Mesendoderm (in vitro differentiated cells): ENCODE measurements at places on chromosomes 11 and 22.

DNA sequence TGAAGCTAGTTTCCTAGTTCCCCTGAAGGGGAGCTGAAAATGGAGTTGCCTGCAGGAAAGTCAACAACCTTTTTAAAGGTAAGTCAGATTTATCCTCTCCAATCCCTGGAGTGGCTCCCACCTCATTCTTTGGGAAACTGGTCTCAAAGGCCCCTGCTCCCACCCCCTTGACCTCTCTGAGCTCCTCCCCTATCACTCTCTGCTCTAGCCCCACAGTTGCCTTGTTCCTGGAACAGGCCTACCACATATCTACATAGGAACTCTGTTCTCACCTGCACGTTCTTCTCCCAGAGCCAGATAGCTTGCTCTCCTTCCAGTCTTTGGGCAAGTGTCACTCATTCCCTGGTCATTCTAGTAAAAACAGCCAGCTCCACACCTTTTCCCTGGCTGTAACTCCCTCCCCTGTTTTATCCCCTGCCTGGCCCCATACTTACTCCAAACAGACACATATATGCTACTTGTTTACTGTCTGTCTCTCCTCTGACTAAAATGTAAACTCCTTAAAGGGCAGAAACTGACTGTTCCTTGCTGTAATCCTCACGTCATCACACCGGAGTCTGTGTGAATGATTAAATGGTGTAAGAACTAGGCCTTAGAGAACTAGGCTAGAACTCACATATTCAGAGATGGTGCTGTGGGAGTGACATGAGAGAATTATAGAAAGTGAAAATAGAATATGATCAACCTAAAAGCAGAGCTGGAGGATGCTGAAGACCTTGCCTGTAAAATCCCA is 53.3 kb downstream of the TCF20 start:
- DNase-seq = no peak

DNA sequence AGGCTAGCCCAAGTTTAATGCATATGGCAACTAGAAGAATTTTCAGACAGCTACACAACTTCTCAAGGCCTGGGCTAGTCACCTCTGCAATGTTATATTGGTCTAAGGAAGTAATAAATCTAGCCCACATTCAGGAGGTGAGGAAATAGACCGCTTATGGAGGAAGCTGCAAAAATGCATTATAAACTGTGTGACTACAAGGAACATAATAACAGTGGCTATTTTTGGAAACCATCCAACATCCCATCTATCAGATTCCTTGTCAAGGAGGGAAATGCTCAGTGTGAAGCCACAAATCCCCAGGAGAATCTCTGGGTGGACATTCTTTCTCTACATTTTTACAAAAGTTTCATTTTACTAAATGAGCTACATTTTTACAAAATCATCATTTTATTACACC is 76.1 kb downstream of the BBOX1 start:
- DNase-seq = no peak

GRCh38 chr11:113444502-113445123 is 30.6 kb downstream of the DRD2 start:
- no peak for DNase-seq

GRCh38 chr22:39457198-39457555 is 365 bp downstream of the MGAT3 start:
- DNase-seq = no peak

DNA sequence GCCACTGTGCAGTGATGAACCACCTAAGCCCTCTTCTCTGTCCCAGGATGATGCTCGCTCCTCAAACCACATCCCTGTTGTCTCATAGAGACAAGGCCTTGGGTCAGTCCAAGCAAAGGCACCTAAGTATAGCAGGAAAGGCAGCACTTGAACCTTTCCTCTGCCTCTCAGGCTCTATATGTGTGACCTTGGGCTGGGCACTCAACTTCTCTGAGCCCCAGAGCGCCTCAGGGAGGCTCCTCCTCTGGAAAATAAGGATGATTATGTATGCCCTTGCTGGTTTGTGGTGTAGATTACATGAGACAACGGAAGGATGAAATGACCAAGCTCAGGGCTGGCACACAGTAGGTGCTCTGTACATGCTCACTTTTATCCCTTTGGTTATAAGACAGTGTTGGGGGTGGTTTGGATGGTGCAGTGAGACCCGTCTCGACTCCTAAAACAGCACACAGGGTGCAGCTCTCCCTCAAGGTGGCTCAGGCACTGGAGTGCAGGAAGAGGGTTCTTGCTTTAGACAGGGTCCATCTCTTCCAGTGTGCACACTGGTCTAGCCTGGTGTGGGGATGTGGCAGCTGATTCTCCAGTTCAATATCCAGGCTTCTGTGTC is 40.2 kb upstream of the ACCSL start:
- no peak for DNase-seq

- DNase-seq = no peak
These were observed 141.0 kb downstream of the MSANTD4 start for GRCh38 chr11:105881027-105881426.

- DNase-seq = no peak
These were observed 2.1 kb downstream of the TMPRSS4 start for GRCh38 chr11:118078911-118079411.

- DNase-seq = peak; percentile 5
These were observed 187.6 kb upstream of the ANO3 start for GRCh38 chr11:26144291-26144690.

DNA sequence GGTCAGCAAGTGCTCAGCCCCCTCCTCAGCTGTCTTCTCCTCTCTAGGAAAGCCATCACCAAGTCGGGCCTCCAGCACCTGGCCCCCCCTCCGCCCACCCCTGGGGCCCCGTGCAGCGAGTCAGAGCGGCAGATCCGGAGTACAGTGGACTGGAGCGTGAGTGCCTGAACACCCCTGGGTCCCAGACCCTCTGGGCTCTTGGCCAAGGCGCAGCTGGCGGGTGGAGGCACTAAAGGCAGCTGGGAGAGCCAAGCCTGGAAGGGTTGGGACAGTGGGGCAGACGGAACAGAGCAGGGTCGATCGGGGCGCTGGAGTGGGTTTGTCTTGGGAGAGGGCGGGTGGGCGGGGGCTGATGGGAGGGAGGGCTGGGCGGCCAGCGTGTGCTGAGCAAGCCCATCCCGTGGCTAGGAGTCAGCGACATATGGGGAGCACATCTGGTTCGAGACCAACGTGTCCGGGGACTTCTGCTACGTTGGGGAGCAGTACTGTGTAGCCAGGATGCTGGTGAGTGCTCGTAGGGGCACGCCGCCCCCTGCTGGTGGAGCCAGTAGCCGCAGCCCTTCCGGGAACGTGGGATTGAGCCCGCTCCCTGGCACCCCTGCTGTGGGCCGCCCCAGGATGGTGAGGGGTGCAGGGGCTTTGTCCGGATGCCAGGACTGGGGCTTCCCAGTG is 14.1 kb upstream of the MDK start:
- no peak for DNase-seq

DNA sequence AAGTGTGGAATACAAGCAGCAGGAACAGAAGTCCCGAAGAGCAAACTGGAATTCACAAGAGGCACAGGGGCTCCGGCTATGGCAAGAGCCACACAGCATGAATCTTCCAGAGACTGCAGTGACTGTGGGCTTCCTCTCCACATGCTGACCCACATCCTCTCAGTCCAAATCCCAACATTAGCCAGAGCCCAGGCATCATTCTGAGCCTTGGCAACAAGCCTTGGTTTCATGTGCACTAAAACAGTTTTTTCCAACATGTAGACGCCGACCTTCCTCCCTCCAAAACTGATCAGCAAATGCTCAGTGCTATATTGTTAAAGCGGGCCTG is 91.7 kb upstream of the CSNK2A3 start:
- no peak for DNase-seq

DNA sequence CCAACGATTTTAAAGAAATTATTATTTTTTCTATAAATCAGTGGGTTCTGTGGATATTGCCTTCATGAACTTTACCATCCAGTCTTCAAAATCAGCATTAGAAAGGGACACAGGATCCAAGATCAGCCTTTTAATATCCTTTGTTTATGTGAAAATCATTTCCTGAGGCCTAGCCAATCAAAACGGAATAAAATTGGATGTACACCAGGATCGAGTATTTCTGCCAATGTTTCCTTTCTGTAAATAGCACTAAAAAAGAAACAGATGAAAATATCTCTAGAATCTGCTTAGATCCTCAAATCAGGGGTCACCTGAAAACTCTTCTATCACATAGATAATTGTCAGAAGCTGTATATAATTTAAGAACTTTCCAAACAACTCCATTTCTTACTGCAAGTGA is 1598.5 kb downstream of the LRRC4C start:
- no peak for DNase-seq

- DNase-seq = no peak
These were observed 5.7 kb downstream of the TMEM25 start for GRCh38 chr11:118536726-118537125.

GRCh38 chr22:22992474-22992873 is 77.8 kb upstream of the GNAZ start:
- no peak for DNase-seq

GRCh38 chr22:33923033-33923432 is 2.8 kb upstream of the LARGE1 start:
- DNase-seq = no peak

- no peak for DNase-seq
These were observed 1.1 kb downstream of the SLC43A3 start for GRCh38 chr11:57425565-57426438.

DNA sequence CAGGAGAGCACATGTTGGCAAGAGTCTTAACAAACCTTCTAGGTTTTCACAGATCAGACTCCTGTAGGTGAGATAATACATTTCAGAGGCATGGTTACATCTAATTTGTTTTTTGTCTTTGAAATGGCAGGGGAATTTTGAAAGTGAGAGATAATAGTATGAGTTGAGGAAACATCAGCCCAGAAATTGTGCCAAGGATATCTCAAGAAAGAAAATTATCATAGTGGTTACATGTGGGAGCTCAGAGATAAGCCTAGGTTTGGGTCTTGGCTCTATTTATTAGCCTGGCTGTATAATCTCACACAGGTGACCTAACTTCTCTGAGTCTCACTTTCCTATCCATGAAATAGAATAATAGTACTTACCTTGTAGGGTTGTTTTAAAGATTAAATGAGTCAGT is 443 bp downstream of the BTBD18 start:
- no peak for DNase-seq

- peak; percentile 63 for DNase-seq
These were observed 745 bp upstream of the ZBTB44 start for GRCh38 chr11:130315354-130315970.

- no peak for DNase-seq
These were observed 7.5 kb downstream of the SULT4A1 start for GRCh38 chr22:43854786-43855271.

- no peak for DNase-seq
These were observed 97.7 kb upstream of the TP53I11 start for GRCh38 chr11:45048313-45048841.

DNA sequence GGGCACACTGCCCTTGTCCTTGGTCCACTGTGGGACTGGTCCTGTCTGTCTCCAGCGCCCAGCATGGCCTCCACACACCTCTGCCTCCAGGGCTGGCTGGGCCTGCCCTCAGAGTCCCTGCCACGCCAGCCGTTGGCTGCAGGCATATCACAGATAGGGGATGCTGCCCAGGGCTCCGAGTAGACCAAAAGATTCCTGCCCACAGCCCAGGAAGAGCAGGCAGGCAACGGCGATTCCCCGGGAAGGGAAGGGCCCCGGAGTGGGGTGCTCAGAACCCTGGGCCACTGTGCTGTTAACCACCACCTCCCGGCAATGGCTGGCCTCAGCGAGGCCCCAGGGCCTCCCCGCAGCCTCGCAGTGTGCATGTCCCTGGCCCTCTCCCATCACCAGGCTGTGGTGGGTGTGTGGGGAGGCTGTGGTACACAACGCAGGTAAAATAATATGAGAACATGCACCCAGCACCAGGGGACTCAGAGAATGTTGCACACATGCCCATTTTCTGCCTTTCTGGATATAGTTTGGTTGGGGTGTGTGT is 2.2 kb downstream of the IFITM5 start:
- DNase-seq = no peak

DNA sequence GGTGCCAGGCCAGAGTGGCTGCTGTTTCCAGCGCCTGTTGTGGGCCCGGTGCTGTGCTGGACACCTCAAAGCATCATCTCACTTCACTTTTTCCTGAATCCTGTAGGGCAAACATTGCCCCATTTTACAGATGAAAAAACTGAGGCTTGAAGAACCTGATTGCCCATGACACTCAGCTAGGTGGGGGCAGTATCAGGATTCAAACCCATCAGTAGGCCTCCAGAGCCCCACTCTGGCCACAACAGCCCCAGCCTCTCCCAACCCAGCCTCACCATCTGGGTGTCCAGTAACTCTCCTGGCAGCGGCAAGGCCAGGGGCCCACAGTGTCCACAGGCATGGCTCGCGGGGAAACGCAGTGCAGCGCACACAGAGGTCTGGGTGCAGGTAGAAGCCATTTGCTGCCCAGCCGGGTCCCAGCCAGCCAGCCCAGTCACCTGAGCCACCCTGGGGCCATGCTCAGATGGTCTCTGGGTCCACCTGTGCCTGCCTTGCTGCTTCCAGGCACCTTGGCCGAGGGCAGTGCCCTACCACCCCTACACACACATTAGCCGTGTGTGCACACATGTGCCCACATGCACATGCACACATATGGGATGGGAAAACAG is 11.5 kb downstream of the SLC22A12 start:
- DNase-seq = no peak

- no peak for DNase-seq
These were observed 212.2 kb downstream of the FAM181B start for GRCh38 chr11:82521427-82521826.

DNA sequence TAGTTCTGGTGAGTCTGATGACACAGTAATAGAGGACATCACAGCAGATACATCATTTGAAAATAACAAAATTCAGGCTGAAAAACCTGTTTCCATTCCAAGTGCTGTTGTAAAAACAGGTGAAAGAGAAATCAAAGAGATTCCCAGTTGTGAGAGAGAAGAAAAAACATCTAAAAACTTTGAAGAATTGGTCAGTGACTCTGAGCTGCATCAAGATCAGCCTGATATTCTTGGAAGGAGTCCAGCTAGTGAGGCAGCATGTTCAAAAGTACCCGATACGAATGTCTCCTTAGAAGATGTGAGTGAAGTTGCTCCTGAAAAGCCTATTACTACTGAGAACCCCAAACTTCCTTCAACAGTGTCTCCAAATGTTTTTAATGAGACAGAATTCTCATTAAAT is 38.7 kb downstream of the RTN3 start:
- DNase-seq = no peak

DNA sequence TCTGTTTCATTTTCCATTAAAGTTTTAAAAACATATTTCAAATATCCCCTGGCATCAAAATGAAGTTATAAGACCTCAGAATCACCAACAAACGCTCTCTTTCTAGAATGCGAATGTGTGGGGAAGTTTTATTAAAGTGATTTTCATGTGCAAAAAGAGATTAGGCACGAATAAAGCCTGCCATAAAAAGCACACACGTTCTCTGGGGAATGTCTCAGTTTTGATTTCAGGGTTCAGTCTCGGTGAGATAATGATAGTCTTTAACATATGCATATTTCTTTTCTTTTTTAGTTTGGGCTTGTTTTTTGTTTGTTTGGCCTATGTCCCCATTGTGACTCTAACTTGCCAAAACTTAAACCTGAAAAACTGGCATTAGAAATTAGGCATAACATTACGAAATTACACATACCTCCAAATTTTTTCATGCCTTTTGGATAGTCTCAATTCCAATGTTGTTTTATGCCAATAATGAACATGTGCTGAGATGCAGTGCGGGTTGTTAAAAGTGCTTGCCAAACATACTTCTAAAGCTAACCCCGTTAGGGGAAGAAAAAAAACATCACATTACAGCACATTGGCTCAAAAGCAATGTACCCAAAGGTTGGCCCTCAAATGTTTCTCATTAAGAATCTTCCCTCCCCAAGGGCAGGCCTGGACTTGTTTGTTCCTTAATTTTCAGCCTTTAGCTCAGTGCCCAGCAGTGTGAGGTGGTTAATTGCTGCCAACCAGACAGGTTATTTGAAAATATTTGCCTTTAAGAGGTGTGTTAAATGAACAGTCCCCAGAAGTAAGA is 33.2 kb upstream of the FBLN1 start:
- DNase-seq = no peak

- DNase-seq = no peak
These were observed 85.1 kb downstream of the TRIM44 start for GRCh38 chr11:35747668-35748067.
